ENCODE measurements at places on chromosomes 1 and 21.

GRCh38 chr21:18499761-18500376 is 96.3 kb upstream of the TMPRSS15 start:
- no peak for DNase-seq

GRCh38 chr1:48602349-48602748 is 130.3 kb upstream of the SPATA6 start:
- DNase-seq: no peak

DNA sequence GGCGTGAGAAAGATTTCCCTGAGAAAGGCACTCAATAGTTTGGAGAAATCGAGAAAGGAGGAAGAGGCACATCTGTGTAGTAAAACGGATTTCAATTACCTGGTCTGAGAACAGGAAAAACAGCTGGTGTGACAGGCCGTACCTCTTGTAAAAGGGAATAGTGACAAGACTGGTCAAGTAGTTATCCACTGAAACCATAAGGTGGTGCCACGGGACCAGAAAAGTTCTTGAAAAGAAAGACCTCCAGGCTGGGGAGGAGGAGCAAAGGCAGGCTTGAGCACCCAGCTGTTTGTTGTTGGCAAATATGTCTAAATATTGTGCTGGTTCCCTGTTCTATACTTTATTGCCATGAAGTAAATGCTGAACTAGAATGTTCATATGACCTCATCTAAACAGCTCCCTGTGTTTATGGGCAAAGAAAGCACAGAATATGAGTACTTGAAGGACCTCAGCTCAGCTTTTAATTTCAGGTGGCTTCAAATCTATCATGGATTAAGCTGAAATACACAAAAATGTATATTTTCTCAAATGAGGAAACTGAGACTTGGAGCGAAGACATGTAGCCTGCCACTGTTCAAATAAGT is 4.0 kb downstream of the HAO2 start:
- DNase-seq: no peak

DNA sequence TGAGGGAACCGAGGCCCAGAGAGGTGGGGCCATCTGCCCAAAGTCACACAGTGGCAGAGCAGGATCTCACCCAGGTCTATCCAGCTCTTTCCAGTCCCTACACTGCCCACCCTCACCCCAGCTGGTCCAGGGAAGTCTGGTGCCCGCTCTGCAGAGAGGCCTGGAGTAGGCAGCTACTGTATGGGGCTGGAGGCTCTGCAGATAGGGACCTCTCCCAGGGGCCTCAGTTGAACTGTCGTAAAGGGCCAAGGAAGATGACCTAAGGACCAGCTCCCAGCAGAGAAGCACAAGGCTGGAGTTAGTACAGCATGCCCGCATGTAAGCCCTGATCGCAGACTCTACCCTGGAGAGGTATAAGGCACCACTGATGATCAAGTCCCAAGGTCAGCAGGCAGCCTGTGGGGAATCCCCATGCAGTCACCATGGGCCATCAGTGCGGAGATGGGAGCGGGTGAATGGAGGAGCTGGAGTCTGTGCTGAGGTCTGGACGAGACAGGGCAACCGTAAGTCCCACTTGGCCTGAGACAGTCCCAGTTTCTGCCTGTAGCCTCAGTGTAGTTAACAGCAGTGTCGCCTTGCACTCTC is 320.2 kb downstream of the MATN1 start:
- DNase-seq: no peak

- DNase-seq: no peak
Measured at GRCh38 chr21:26809745-26810144, 35.5 kb downstream of the ADAMTS1 start.

- DNase-seq: no peak
Measured at GRCh38 chr1:189960769-189961168, 516.9 kb downstream of the BRINP3 start.

DNA sequence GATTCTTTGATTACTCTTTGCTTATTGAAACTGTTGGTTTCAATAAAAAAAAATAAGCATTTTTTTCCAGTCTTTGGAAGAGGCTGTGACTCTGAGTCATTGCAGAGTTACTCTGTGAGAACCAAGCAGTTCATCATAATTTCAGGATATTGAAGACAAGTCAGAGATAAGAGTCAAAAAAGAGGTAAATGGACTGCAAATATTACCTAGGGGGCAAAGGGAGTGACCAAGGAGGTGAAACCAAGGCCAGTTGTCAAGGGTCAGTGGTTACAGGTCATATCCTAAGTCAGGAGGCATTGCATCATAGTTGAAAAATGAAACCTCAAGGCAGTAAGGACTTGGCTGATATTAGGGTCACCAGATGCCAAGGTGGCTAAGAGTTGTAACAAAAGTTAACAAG is 597.1 kb upstream of the USP24 start:
- DNase-seq: no peak

DNA sequence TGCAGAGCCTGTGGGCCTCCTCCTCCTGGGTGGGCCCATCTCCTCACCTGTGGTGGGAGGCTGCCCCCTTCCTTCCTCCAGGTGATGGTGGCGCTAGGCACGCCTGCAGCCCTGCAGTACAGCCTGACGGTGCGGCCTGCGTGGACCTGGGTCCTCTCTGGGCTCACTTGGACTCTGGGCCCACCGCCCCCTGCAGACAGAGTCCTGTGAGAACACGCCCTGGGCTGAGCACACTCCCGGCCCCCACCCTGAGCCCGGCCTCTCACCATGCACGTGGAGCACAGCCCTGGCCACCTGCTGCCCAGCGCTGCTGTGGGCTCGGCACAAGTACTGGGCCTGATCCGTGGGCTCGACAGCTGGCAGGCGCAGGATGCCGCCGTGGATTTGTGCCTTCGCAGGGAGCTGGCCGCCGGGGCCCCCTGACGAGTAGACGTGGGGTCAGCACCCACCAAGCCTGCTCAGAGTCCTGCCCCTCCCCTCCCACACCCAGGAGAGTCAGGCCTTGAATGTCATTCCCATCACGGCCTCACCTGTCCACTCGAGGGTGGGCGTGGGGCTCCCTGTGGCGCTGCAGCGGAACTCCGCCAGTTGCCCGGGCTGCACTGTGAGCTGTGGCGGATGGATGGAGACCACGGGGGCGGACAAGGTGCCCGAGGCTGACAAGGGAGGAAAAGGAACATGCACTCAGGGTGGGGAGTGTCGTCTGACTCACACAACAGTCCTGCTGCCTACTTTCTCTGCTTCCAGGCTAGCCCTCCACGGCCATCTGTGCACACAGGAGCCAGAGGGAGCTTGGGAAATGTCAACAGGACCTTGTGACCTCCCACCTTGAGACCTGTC is 43.4 kb downstream of the LDLRAD2 start:
- no peak for DNase-seq

DNA sequence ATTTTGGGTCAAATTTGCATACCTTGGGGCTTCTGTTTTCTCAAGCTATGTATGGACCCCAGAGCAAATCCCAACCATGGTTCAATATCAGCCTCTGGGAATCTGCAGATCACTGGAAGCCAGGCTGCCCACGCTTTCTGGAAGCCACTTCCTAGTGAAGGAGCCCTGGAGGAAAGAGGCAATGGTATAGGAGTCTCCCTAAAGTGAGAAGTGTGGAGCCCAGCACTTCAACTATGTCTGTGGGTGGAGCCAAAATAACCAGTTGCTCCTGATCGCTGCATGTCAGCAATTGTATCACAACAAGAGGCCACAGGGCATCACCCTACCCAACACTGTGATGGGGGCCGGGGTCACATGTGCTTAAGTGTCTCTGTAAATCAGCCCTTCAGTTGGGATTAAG is 26.9 kb downstream of the ETS2 start:
- no peak for DNase-seq

DNA sequence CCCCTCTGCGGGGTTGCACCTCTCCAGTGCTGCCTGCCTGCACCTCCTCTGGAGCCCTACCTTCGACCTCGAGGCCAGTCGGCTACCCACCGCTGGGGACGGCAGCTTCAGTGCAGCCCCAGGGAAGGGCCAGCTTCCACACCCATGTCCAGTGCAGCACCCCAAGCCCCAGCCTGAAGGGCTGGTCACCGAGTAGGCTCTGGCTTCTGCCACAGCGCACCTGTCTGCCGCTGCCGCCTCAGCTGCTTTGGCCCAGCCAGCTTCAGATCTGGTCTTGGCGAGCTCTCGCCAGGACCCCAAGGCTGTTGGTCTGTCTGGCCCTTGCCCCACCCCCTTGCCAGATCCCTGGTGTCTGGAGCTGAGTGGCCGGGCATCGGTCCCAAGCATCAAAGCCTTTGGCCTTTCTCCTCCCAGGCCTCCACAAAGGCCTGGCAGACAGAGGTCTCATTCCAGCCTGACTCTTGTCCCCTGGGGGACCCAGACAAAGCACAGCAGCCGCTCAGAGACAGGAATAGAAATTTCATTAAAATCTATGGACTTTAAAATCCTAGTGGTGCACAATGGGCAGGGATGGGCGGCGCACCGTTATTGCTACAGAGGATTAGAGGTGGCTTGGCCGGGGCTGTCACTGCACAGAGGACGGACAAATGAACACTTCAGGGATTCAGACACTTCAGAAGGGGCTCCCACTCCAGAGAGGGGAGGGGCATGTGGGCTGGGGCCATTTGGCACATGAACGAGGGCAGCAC is 4.8 kb downstream of the CCDC24 start:
- no peak for DNase-seq

DNA sequence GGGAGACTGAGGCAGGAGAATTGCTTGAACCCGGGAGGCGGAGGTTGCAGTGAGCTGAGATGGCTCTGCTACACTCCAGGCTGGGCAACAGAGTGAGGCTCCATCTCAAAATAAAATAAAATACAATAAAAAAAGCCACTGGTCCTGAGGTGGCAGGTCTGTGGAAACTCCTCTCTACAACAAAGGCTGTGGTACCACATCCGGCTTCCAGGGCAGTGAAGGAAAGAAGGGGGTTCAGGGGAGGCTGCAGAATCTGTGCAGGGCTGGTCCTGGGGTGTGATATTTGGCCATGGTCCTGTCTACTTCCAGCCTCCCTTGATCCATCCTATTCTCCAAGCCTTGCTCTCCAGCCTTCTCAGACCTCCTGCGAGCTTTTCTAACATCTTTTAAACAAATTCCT is 731 bp upstream of the ZNF683 start:
- DNase-seq: peak; percentile 24

- no peak for DNase-seq
Measured at GRCh38 chr1:191174298-191174697, 696.6 kb upstream of the BRINP3 start.

DNA sequence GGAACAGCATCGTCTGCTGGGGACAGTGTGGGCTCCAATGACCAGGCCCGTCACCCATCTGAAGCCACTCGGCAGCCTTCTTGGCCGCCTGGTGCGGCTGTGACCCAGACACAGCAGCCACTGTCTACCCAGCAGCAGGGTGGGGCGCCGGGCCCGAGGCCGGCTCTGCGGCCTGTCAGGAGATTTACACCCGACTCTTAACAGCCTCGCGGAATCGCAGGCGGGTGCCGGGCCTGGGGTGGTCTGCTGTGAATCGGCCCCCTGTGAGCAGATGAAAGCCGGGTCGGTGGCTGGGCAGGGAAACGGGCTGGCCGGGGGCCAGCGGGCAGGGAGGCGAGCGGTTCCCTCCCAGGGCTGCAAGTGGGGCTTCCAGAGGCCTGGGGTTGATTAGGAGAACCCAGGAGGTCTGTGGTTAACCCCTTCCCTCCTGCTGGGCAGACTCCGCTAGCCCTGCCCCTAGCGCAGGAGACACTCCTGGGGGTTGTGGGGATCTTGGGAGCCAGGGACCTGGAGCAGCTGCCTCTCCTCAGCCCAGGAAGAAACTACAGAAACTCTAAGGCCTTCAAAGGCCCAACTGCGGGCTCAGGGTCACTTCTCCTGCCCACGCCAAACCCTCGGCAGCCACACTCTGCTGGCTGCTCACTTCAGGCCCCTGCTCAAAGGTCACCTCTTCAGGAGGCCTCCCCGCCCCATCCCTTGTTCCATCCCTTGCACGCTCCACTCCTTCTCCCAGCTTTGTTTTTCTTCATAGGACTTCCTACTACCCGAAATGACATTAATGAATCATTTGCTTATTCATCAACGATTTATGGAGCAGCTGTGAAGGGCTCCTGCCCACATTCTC is 15.6 kb downstream of the RUNX3 start:
- no peak for DNase-seq

DNA sequence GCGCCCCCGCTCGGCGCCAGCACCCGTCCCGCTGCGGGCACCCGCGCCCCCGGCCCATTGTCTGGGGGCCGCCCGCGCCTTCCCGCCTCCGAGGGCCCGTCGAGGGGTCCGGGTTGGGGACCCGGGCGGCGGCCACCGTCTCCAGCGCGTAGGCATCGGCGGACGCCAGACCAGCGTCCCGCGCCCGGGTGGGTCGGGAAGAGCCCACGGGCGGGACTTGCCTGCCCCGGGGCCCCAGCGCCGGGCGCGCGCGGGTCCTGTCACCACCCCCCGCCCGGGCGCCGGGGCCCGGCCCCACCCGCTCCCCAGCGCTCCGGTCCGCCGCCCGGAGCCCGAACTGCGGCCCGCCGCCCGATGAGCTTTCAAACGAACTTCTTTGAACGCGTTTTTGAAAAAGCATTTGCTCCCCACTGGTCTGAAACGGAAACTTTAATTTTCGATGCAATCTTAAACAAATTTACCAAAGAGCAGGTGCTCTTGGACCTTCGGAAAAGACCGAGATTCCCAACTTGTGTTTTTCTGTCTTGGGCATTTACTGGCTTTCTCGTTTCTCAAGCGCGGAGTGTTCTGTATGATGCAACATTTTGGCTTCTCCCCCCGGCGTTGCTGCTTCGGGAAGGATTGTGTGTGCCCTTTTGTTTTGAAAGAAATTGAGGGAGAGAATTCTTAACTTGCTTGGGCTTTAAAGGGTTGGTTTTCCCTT is 615 bp downstream of the CLIC4 start:
- DNase-seq: no peak

DNA sequence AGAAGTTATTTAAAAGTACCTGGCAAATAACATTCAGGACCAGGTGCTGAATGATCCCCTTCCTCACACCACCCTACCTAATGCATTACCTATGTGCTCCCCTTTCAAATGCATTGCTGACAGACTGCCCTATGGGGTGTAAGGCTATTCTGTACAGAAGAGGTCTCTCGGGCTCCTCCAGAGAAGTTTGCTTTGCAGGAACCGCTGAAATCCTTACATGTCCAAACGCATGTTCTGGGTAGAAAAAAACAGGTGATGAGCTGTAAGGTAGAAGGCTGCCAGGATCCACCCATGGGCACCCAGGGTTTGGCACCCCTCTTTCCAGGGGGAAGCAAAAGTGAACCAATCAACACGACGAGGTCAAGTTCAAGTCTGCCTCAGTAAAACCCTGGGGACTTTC is 58.3 kb upstream of the TARBP1 start:
- no peak for DNase-seq

All from CD4-positive, alpha-beta T cell (primary cell).